ENCODE measurements at places on chromosomes 7 and 10. TPM values are rescaled to one million over a fixed set of nuclear protein-coding genes. Genes with fewer than 3 reads are reported as not detected.

CTTNBP2 gene
- total RNA-seq: 0.28 TPM

DNAJB12 gene
- 23.9 TPM for total RNA-seq

IL6 gene
- total RNA-seq: 40.0 TPM

NME8 gene
- total RNA-seq: not detected

ADCYAP1R1 gene
- total RNA-seq: not detected

CALML5 gene
- not detected for total RNA-seq

AQP1 gene
- total RNA-seq: 1.00 TPM

VOPP1 gene
- 68.7 TPM for total RNA-seq

PLAC9 gene
- total RNA-seq: 12.3 TPM

RNF32 gene
- 1.1 TPM for total RNA-seq

NOD1 gene
- 6.7 TPM for total RNA-seq

PSD gene
- total RNA-seq: 6.3 TPM

CCDC172 gene
- total RNA-seq: not detected

CDNF gene
- 1.1 TPM for total RNA-seq

SPAM1 gene
- not detected for total RNA-seq

FAM13C gene
- total RNA-seq: 0.85 TPM

CALHM1 gene
- not detected for total RNA-seq

IQUB gene
- total RNA-seq: 0.43 TPM

NAT16 gene
- total RNA-seq: not detected

RARRES2 gene
- total RNA-seq: 46.9 TPM

Data from smooth muscle cell of bladder (primary cell).